ENCODE measurements at places on chromosomes 16 and 17.

GRCh38 chr16:86016201-86016965, 117.4 kb downstream of the IRF8 start:
- ATAC-seq: peak; percentile 21

DNA sequence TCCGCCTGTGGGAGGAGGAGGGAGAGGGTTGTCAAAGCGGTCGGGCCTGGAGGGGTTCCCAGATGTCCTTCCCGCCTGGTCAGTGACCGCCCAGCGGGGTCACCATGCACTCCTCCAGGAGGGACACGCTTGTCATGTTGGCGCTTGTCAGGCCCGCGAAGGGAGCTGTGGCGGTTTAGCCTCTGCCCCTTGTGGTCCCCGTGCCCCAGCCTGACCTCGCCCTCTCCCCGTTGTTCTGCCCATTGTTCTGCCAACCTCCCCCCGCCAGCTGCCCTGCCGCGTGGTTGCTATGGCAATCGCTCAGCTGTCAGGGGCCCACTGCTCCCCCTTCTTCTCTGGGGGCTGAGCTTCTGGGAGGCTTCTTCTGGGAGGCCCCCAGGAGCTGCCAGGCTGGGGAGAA, 146.4 kb upstream of the CIBAR2 start:
- ATAC-seq: no peak

DNA sequence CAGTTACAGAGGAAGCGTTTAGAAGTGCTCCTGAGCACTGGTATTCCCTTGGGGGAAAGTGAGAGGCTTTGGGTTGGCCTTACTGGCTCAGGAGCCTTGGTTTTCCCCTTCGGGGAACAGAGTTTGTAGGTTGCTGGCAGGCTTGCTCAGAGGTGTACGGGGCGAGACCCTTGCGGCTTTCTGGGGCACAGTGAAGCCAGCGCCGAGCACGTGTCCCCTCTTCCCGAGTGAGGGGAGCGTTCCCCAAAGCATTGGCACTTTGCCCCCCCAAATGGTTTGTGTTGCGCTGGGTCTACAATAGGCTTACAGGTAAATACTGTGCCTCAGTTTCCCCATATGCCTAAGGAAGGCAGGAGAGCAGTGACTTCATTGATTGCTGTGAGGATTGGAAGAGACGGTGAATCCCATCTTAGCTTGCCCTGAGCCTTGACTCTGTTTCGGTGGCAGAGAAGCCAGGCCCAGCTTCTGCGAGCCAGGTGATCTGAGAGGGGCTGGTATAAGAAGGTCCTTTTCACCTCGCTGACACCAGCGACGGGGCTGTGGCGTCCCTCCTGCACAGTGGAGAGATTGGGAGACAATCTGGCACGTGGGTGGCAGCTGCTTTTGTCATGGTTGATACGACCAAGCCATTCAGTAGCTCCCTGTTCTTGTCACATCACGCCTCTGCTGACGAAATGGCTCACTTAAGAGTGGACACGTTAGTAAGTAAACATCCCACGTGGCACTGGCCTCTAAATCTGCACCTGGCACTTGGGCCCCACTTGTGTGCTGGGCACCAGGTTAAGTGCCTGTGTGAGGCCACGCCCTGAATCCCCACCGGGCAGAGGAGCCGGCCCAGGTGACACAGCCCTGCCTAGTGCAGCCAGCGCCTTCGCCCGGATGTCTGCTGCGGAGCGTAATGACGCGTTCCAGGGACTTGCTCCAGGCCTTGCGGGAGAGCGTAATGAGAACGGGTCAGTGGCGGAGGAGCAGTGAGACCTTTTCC, 55.0 kb downstream of the MEAK7 start:
- ATAC-seq: no peak

GRCh38 chr17:2981325-2981724, 82.1 kb downstream of the OR1D5 start:
- no peak for ATAC-seq

DNA sequence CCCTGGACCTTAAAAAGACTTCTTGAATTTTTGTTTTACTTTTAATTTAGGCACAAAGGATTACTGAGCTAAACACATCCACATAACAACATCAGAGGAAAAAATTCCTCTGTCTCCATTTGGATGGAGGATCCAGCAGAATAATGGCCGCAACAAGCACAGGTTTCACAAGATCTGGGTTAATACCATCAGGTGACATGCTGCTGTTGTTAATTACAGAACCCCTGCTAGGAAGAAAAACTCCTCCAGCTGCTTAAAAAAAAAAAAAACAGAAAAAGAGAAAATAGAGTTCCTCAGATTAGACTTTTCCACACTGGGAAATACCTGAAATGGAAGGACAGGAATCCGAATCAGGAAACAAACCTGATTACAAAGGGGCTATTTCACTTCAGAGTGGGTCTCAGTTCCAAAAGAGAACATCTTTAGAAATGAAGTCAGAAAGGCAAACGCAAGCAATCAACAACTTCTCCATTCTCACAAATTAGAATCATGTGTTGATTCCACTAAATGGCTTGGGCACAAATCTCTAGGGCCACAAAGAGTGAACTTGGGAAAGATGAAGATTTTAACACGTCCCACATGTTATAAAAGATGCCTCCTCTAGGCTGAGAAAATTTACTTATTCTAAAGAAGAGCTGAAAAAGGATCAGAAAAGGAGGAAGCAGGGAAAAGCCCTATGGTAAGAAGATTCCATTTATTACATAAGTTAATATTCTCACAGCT, 44.0 kb downstream of the SPOP start:
- no peak for ATAC-seq

- no peak for ATAC-seq
These were observed 317.2 kb upstream of the KCNJ16 start for GRCh38 chr17:69757688-69758430.

- ATAC-seq: peak; percentile 93
These were observed 9.8 kb downstream of the TMEM204 start for GRCh38 chr16:1543085-1543896.

- peak; percentile 89 for ATAC-seq
These were observed 251.8 kb downstream of the MAF start for GRCh38 chr16:79348521-79349306.

DNA sequence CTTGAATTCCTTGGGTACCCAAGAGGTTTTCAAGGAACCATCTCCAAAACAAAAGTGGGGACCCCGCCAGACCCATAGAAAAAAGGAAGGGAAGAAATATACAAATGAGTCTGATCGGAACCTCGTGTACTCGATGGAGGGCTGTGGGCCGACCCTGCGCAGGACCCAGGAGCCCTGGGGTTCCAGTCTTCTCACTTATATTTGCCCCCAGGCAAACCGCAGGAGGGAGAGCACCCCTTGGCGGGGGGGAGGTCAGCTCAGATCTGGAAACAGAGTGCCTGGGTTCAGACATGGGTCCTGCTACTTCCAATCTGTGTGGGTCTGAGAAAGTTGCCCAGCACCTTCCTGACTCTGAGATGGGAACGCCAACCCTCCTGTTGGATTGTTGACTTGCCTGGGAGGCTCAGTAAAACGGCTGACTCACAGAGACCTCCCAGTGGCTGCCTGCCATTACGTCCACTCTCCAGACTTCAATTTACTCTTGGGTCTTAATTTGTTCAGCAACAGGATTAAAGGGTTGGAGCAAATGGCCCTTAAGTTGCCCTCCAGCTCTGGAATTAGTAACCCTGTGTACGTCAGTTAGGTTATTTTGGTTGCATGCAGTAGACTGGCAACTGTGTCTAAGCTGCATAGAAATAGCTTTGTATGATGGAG, 24.9 kb upstream of the CACNG4 start:
- ATAC-seq: no peak
